Stimulated activated CD8-positive, alpha-beta memory T cell treated with anti-CD3 and anti-CD28 coated beads, Interleukin-7, amount 100 ng/mL, for 48 hours (primary cell): ENCODE measurements at places on chromosomes 12 and 14.

DNA sequence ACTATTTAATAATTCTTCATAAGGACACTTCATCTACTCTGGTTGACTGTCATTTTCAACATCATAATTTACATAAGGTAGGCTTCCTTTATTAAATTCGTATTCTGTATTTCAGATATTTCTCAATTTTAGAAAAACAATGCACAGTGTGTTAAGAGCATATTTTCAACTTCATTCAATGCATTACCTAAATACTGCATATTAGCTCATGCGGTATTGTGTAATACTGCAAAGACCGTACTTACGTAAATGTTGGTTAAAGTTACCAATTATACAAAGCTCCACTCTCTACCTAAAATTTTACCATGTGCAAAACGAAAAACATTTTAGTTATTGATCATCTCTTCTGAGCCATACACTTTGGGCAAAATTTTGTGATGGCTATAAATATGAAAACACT lies 62.8 kb downstream of the EXOC5 start:
- DNase-seq: no peak

DNA sequence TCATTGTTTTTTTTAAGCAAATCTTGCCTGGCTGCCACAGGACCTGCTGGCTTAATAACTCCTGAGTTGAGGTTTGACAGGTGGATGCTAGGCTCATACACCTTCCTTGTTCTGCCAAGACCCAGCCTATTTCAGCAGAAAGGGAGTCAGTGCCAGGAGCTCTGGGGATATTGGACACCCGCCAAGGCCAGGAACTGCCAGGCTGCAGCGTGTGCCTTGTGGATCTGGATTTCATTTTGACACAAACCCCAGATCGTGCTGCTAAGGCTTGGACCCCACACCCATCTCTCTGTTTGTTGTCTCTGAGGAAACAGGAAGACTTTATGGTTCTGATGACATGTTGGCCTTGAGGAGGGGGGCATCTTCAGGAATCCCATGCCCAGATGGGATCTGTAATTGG lies 44.4 kb upstream of the PRIMA1 start:
- no peak for DNase-seq

DNA sequence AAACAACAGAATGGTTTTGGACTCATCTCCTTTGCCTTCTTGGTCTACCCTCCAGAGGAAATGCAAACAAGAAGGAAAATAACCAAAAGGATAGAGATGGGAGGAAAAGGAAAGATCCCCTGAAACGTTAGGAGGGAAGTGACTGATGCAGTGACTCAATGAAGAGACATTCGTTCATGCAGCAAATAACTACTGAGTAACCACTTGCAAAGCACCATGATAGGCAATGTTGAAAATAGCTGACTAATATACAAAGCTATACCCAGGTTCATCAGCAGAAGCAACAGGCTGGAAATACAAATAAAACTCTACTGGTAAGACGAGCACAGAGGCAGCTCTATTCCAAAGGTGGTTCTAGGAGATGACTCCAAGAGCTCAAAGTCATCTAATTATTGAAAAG lies 41.8 kb downstream of the R3HDM2 start:
- DNase-seq: no peak

DNA sequence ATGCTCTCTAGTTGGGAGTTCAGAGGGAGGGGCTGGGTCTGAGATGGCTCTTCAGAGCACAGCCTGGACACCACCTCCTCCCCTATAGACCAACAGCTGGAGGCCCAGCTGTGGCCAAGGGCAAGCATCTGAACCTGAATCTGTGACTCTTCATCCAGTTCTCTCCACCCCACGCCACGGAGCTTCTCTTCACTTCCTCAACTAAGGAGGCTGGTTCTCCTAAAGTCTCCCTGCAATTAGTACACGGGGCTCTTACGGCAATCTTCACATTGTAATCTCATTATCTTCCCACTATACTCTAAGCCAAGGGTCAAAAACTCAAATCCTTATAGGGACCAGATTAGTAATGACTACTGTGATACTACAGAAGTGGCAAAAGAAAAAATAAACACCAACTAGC lies 9.8 kb downstream of the NRDE2 start:
- no peak for DNase-seq

DNA sequence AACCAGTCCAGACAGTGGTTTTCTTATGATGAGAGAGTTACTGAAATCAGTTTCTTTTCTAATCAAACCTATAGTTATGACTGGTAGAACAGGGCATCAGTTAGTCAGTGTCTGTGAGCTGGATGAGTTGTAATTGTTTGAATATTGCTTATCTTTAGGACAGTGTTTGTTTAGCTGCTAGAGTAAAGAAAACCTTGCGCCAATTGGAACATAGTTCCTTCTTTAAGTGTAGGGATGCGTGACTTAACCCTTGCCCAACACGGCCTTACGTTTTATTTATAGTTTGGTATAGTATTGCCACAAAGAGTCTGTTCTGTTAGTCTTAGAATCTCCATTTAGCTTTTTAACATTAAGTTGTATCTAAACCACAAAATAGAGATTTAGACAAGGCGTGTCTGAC lies 572.6 kb downstream of the SLC16A7 start:
- DNase-seq: no peak

DNA sequence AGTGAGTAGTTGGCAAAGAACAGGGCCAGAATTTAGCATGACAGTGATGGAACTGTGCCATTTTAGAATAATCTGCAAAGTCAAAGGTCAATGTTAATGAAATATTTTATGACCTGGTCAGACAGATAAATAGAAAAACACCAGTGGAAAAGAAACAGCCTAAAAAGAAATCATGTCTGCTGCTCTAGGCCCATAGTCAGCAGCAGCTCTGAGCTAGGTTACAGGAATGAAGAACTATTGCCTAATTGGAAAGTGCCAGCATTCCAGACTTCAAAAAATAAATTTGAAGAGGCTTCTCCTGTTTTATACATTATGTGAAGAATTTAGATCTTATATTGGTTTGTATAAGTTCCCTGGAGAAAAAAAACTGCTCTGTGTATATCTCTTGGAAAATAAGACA lies 9.8 kb downstream of the NPC2 start:
- DNase-seq: no peak

DNA sequence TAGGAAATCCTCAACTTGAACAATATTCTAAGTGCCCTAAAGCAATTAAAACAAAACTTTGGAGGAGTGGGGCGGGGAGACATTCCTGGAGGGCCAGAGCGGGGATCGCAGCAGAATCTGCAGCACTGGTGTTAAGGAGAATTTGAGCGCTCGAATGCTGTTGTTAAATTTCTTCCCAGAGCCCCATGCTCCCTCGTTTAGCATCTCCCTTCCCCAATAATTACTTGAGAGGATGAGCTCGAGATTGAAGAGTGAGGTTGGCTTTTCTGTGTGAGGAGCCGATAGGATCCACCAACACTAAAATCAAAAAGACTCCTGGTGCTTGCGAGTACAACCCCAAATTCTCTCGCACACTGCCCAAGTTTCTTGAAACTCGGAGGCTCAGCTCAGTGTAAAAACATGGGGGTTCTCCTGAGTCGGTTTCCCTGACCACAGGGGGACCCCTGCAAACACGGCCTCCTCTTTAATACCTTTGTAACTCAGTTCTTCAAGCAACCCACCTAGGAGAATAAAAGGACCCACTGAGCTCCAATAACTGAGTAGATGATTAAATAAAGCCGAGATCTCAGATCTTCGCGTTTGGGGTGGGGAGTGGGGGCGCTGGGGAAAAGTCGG lies 10.2 kb upstream of the FOXG1 start:
- DNase-seq: no peak

DNA sequence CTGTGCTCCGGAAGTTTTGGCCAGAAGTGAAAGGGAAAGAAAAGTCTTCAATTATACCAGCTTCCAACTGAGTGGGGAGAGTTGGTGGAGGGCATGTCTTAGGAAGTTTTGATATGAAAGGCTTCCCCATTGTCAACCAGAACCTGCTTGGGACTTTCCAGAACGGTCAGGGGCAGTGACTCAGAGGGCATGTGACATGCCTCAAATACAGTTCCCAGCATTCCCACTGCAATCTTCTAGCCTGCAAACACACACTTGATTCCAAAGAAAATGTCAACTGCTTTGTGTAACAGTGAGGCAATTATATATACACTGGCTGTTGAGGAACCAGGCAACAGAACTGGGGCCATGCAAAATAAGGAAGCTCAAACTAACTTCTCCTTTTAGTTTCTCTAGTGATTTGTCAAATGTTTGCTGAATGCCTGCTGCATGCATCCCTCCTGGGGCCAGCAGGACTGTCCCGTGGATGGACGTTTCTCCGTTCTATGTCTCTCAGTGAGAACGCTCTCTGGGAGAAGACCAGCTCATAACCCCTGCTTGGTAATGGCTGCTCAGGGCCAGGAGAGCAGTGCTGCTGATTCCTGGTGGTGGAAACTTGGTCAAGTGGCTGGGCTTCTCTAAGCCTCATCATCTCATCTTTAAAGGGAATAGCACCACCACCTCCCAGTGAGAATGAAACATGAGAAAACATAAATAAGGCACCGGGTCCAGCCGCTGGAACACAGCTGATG lies 18.3 kb downstream of the SLC25A47 start:
- no peak for DNase-seq

GRCh38 chr14:103078860-103079587 lies 5.0 kb upstream of the LBHD2 start:
- no peak for DNase-seq

- no peak for DNase-seq
These were observed 8.6 kb downstream of the WDR89 start for GRCh38 chr14:63632932-63633514.

DNA sequence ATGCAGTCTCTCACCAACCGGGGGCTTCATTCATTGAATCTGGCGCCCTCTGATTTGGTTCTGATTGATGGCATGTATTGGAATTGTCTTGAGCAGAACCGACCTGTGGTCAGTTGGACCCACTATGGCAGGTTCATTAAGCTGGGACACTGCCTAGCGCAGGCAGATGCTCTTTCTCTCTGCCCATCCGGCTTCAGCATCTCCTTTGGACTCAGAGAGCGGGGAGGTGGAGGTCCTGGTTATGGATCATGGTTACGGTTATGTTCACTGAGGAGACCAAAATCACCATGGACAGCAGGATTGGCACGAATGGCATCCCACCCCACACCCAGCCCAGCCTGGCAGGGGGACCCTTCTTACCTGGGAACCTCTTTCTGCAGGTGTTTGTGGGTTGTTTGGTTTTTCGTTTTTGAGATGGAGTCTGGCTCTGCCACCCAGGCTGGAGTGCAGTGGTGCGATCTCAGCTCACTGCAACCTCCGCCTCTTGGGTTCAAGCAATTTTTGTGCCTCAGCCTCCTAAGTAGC lies 16.4 kb upstream of the BCL7A start:
- no peak for DNase-seq

GRCh38 chr14:71529848-71530247 lies 402.4 kb upstream of the RGS6 start:
- no peak for DNase-seq

DNA sequence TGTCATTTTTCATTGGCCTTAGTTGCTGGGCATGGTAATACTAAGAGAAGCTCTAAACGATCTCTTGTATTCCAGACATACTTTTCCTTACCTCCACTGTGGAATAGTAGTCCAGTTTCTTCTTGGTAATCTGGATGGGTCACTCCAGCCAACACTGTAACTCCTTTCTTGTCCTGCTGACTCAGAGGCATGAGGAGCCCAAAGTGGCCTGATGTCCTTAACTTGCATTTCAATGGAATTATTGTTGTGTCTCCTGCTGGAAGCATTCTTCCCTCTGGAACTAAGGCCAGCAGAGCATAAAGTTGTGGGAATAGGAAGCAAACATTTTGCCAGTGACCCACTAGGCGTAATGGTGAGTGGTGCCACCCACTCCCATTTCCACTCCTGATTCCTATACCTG lies 33.1 kb downstream of the DAAM1 start:
- DNase-seq: no peak

- no peak for DNase-seq
These were observed 194.1 kb downstream of the KTN1 start for GRCh38 chr14:55773984-55774545.

DNA sequence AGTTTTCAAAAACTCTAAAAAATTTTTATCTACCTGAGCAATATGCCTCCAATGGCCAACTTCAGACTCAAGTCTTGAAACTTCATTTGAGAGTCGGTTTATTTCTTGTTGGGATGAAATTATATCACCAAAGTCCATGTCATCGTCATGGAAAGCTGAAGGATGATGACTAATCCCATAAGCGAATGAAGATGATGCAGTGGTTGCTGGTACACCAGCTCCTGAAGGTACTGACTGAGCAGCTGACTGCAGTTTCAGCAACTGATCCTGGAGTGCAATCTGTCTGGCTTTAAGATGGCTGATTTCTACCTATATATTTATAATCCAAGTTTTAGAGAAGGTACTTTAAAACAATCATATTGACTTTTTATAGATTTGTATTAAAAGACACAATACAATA lies 18.3 kb downstream of the TRIP11 start:
- DNase-seq: no peak

GRCh38 chr12:39805651-39806050 lies 186.0 kb upstream of the ABCD2 start:
- DNase-seq: no peak

DNA sequence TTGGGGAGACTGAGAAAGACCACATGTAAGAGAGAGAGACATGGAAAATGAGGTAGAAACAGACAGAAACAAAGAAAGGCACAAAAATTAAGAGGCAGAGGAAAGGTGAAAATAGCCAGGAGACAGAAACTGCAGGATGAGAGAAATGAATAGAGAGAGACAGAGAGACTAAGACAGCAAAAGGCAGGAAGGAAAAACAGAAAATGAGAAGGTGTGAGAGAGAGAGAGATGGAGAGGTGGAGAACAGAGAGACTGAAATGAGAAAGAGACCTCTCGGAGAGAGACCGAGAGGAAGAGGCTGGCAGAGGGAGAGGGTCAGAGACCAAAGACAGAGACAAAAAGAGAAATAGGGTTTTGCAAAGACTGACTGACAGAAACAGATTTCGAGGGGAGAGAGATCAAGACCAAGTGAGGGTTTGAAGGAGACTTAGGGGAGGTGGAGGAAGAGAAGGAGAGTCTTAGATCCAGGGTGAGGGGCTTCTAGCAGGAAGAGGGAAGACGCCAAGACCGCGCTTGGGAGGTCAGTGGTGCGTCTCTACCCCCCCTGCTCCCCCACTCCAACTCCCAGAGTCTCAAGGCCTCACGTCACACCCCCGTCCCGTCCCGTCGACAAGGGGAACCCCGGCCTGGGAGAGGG lies 1.1 kb upstream of the AQP5 start:
- no peak for DNase-seq

- DNase-seq: no peak
These were observed 57.9 kb downstream of the SLC17A8 start for GRCh38 chr12:100414739-100415138.

GRCh38 chr12:76480796-76481195 lies 78.8 kb downstream of the OSBPL8 start:
- DNase-seq: no peak

GRCh38 chr14:100678469-100678828 lies 48.2 kb upstream of the DLK1 start:
- DNase-seq: no peak

DNA sequence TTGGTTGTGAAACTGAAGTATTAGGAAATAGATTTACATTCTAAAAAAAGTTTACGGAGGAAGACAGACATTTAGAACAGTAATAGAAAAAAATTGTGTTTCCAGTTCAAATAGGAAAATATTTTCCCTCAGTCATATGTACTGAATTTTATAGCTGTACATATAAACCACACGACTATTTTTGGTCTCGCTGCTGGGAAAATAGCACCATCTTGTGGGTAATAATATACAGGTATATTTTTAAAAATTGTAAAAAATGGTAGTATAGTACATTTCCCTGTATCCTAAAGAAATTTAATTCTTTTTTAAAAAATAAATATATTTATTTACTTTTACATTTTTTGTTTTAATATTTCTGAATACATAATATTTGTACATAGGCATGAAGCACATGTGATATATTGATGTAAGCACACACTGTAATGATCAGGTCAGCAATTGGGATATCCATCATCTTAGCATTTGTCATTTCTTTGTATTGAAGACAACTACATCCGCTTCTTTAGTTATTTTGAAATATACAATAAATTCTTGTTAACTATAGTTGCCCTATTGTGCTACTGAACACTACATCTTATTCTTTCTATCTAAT lies 168.6 kb downstream of the ALX1 start:
- DNase-seq: no peak
